ENCODE measurements at places on chromosomes 1 and 21.

DNA sequence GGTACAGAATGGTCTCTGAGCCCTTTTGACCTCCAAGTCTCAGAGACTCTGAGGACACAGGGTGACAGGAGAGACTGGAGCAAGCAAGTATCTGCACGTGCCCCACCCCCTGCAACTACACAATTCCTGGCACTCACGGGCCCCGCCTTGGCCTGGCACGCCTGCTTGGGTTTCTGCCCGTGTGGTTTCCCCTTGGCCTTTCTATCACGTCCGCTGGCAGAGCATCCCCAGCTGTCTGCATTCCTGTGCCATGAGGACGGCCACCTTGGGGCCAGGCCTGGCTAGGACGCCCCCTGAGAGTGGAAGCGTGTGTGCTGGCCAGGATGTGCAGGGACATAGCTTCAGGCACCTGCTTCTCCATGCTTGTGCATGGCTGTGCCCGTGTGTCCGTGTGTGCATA, 14.3 kb upstream of the EDN2 start:
- H3K36me3 ChIP-seq = no peaks in the 10 kb centered on the region
- no peak overlapping the region for H3K4me3 ChIP-seq
- peaks cover 49% of the 10 kb centered on the region for H3K4me1 ChIP-seq
- H3K27me3 ChIP-seq = no peaks in the 10 kb centered on the region
- no peak for DNase-seq

- H3K4me1 ChIP-seq = no peaks in the 10 kb centered on the region
- no peaks in the 10 kb centered on the region for H3K27me3 ChIP-seq
- no peak overlapping the region for H3K27ac ChIP-seq
- no peak for DNase-seq
- no peak overlapping the region for H3K4me3 ChIP-seq
Observed at GRCh38 chr1:37822906-37823815, 15.2 kb upstream of the YRDC start.

GRCh38 chr1:19799230-19800075, at the start of gene TMCO4:
TSS of gene TMCO4 (minus strand) at chr1:19799916. CDS start at chr1:19780758, 19,158 bp downstream.
- H3K4me1 ChIP-seq = 0 out of 2 replicates have a peak, but pooled peaks cover 5% of the 10 kb centered on the region
- no peaks in the 10 kb centered on the region for H3K36me3 ChIP-seq
- DNase-seq = peak; percentile 73
- peak within 1 kb of the TSS; percentile 81 for H3K27ac ChIP-seq

- peaks cover 56% of the 10 kb centered on the region for H3K4me1 ChIP-seq
- no peak overlapping the region for H3K27ac ChIP-seq
- H3K27me3 ChIP-seq = no peaks in the 10 kb centered on the region
- H3K36me3 ChIP-seq = peaks cover 3% of the 10 kb centered on the region
- DNase-seq = no peak
Observed at GRCh38 chr1:183033205-183033604, 10.0 kb downstream of the LAMC1 start.
